ENCODE measurements at places on chromosomes 1 and 21. TPM values are rescaled to one million over a fixed set of nuclear protein-coding genes. Genes with fewer than 3 reads are reported as not detected.
A peak's percentile ranks its signal among the peaks of the same experiment; 100 is the strongest.

- no peak for DNase-seq
Measured at GRCh38 chr1:33635336-33636012, 163.0 kb downstream of the ZSCAN20 start.

- DNase-seq: no peak
Measured at GRCh38 chr1:166182281-166182680, 15.5 kb upstream of the FAM78B start.

- no peak for DNase-seq
Measured at GRCh38 chr1:42454403-42454802, 1.4 kb downstream of the ZMYND12 start.

- no peak for DNase-seq
Measured at GRCh38 chr1:97297611-97298010, 576.0 kb downstream of the PTBP2 start.

GRCh38 chr21:36566644-36567043, 86.7 kb upstream of the CLDN14 start:
- no peak for DNase-seq

- DNase-seq: no peak
Measured at GRCh38 chr1:46474570-46474969, 15.1 kb upstream of the DMBX1 start.

- DNase-seq: no peak
Measured at GRCh38 chr1:59815892-59816291, 1.1 kb downstream of the HOOK1 start.

DNA sequence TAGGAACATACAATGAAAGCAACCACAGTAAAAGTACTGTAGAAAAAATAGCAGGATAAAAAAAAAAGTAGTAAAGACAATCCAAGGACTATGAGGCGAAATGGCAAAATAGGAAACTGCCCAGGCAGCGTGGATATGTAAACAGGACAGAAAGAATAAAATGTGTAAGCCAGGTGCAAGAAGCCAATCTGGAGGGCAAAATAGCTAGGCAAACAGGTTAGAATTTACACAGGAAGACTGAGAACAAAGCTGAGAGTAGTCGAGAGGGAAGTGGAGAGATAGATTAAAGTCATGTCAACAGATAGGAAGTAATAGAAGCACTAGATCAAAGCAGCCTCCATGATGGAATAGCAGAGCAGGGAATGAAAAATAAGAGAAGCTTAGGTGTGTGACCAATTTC, 124.2 kb upstream of the B3GALT2 start:
- no peak for DNase-seq

DNA sequence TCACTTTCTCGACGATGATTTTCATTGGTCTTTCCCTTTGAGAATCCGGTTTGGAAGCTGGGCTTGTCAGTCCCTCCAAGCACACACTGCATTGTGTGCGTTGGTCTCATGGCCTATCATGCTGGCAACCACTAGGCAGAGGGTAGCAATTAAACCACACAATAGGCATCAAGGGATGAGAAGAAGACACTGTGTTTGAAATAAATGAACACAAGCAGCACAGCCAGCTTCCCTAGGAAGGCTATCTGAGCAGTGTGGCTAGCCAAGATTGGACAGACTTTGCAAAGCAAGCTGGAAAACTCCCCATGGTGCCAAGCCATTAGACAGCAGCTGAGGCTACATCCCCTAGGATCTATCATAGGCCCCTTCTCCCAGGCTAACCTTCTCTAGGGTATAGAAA, 288.7 kb downstream of the NUF2 start:
- no peak for DNase-seq

DNA sequence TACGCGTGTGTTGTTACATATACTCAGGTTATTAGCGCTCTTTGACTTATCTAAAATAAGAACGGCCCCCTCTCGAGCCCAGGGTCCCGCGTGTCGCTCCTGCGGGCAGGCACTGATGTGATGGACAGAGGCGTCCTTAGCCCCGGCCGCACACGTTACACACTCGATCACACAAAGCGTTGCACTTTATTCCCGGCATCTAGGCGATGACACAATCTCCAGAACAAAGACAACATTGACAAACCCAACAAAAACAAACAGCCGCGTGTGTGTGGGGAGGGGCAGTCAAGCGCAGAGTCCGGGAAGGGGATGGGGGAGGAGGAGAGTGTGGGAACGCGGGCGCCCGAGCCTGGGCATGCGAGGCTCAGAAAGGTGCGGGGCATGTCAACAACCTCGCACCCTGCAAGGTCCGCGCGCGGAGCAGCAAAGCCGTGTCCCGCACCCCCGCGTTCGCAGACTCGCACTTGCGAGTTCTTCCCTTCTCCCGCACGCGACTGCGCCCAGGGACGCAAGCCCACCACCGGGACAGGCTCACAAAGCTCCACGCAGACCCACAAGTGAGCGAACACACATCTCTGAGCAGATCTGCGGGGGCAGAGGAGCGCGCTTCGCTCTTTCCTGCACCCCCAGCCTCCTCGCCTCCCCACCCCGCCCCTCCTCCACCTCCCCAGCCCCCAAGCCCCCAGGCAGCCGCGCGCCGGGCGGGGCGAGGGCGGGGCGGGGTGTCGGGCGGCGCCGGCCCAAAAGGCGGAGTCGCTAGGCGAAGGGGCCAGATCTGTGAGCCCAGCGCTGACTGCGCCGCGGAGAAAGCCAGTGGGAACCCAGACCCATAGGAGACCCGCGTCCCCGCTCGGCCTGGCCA, at the start of gene EFNA1:
EFNA1 (plus strand) TSS at position 772 of the 862 bp plus-strand sequence. CDS start 102 bp downstream, outside the sequence.
- DNase-seq: peak; percentile 75

- DNase-seq: no peak
Measured at GRCh38 chr21:26819740-26820324, 25.4 kb downstream of the ADAMTS1 start.

GRCh38 chr1:33221385-33221758, 34.9 kb upstream of the ZNF362 start:
- no peak for DNase-seq

DNA sequence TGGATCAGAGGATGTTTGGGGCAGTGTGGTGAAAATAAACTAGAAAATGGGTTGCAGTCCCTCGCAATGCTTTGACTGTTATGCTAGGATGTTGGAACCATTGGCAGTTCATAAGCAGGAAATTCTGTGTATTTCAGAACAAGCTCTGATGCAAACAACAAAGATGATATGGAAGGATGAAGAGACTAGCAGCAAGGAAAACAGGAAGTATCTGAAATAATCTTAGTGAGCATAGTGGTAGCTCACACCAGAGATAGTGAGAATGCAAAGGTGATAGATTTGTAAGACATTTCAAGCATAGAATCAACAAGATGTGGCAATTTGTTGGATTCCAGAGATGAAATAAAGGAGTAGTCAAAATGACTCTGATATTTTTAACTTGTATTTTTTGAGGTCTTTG, 11.1 kb upstream of the RCC1 start:
- DNase-seq: no peak

DNA sequence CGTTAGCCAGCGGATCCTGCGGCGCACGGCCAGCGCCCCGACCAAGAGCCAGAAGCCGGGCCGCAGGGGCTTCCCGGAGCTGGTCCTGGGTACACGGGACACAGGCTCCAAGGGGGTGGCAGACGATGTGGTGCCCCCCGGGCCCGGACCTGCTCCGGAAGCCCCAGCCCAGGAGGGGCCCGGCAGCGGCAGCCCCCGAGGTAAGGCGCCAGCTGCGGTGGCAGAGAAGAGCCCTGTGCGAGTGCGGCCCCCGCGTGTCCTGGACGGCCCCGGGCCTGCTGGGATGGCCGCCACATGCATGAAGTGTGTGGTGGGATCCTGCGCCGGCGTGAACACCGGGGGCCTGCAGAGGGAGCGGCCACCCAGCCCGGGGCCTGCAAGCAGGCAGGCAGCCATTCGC, 24.2 kb downstream of the PANK4 start:
- no peak for DNase-seq

DNA sequence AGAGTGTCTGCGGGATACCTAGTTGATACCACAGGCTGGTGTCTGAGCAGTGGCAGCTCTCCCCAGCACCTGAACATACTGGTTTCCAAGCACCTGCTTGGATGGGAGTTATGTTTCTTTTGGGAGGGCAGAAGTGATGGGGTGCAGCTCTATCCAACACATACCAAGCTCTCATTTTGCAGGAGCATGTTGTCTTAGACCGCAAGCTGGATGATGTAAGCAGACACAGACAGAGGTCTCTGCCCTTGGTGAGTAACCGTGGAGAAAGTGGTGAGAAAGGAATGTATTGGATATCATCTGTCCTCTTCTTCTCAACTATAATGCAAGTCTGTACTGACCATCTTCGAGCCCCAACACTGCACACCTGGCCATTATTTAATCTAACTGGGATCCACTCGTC, 37.4 kb downstream of the ZNF496 start:
- DNase-seq: no peak

- no peak for DNase-seq
Measured at GRCh38 chr1:232377494-232377770, 252.5 kb downstream of the SIPA1L2 start.

CNIH3 gene
- 9.9 TPM for total RNA-seq

MYOM3 gene
- 0.09 TPM for total RNA-seq

RBP7 gene
- total RNA-seq: not detected

PGLYRP4 gene
- total RNA-seq: not detected

ATAD3B gene
- 14.1 TPM for total RNA-seq

FAM78B gene
- 11.6 TPM for total RNA-seq
